Fibroblast of skin of right biceps (primary cell): ENCODE measurements at places on chromosomes 5 and 9.

- peak; percentile 69 for DNase-seq
Measured at GRCh38 chr9:128081056-128081455, 13.0 kb downstream of the SLC25A25 start.

GRCh38 chr9:69745716-69746437, 13.9 kb downstream of the PTAR1 start:
- peak; percentile 9 for DNase-seq

DNA sequence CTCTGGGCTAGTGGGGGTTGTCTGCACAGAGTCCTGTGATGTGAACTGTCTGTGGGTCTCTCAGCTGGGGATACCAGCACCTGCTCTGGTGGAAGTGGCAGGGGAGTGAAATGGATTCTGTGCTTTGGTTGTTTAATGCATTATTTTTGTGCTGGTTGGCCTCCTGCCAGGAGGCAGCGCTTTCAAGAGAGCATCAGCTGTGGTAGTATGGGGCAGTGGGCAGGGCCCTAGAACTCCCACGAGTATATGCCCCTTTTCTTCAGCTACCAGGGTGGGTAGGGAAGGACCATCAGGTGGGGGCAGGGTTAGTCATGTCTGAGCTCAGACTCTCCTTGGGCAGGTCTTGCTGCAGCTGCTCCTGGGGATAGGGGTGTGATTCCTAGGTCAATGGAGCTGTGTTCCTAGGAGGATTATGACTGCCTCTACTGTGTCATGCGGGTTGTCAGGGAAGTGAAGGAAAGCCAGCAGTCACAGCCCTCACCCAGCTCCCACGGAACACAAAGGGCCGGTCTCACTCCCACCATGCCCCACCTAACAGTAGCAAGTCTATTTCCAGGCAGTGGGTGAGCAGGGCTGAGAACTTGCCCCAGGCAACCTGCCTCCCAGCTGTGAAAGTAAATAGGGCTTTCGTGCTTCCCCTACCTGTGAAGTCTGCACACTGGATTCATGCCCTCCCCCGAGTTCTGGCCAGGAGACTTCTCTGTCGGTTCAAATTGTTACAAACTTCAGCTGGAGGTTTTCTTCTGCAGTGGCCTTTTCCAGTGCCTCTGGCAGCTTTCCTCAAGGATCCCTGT, 25.7 kb upstream of the FAM81B start:
- DNase-seq = no peak

DNA sequence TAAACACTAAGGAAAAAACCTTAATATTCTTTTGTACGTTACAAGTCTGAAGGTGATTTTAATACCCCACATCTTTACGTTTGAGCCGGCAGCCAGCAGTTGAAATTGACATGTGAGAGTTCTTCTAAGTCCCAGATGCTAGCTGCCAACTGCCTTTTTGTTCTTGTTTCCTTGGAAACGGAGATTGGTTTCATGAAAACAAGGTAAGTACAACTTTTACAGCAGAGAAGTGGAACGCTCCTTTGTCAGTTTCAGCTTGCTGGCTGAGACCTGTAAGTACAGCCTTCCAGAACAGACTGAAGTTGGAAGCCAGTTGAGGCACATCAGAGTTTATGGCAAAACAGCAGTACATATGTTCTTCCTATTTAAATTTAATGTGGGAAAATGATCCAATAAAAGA, 1018.4 kb upstream of the ARRDC3 start:
- DNase-seq = peak; percentile 19

DNA sequence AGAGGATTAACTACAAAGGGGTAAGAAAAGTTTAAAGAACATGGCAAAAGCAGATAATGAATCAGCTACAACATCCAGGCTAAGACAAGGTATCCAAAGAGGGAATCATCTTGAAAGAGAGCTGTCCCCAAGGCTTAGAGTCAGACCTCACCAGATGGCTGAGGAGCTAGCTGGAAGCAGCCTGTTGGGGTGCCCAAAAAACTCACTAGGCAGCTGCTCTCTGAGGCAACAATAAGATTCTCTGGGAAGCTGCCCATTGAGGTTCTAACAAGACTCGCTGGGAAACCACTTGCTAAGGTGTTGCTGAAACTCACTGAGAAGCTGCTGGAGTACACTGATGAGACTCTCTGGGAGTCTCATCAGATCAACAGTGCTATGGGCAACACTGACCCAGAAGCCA, 185.2 kb downstream of the CETN3 start:
- no peak for DNase-seq

- peak; percentile 49 for DNase-seq
Measured at GRCh38 chr5:129716235-129716634, 31.7 kb upstream of the MINAR2 start.

DNA sequence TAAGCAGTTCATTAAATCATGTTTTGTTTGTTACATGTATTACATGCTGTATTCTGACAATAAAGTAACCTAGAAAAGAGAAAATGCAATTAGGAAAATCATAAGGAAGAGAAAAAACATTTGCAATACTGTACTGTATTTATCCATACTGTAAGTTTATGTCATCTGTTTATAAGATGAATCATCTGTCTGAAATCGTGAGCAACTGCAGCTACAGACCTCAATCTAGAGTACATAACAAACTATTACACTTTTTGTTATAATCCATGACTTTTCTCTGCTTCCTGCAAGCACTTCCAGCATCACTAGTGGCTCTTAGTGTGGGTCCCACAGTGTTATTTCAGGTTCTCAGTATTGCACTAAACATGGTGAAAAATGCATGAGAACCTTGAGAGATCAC, 144.4 kb upstream of the NR4A3 start:
- DNase-seq = peak; percentile 57

DNA sequence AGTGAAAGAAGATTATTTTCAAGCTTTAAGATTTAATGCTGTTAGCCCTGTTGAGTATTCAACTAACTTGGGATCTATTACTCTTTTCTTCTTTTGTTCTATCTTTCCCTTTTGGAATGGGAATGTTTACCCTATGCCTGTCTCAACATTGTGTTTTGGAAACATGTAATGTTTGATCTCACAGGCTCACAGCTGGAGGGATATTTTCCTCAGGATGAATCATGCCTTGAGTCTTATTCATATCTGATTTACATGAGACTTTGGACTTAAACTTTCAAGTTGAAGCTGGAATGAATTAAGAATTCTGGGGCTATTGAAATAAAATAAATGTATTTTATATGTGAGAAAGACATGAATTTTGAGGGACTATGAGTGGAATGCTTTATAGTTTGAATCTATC, 607.8 kb upstream of the PTGER4 start:
- DNase-seq = peak; percentile 17

- DNase-seq = peak; percentile 31
Measured at GRCh38 chr9:72396247-72397091, 31.5 kb upstream of the ZFAND5 start.

DNA sequence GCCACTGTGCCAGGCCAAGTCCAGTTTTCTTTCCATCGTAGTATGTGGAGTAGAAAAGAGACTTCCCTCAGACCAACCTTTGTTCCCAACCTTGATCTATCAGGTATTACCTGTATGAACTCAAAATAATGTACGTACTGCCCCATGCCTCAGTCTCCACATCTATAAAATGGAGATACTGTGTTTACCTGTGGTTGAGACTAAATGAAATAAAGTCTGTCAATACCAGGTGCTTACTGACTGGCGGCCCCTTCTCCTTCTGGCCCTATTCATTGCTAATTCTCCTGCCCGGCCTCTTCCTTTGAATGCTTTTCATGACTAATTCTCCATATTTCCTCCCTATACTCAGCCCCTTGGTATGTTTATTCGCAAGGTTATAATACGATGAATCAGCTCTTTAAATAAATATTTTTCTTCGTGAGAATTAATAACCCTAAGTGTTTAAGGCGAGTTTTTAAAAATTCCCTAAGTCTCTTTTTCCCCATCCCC, 89.6 kb upstream of the BASP1 start:
- peak; percentile 93 for DNase-seq

DNA sequence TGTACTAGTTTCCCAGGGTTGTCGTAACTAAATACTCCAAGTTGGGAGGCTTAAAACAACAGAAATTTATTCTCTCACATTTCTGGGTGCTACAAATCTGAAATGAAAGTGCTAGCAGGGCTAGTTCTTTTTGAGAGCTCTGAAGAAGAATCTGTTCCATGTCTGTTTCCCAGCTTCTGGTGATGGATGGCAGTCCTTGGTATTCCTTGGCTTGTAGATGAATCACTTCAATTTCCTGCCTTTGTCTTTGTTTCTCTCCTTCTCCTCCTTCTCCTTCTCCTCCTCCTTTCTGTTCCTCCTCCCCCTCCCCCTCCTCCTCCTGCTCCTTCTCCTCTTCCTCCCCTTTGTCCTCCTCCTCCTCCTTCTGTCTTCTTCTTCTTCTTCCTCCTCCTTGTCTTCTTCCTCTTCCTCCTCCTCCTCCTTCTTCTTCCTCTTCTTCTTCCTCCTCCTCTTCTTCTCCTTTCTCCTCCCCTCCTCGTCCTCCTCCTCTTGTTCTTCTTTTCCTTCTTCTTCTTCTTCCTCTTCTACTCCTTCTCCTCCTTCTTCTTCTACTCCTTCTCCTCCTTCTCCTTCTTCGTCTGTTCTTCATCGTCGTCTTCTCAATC, 104.7 kb upstream of the ANKRD55 start:
- peak; percentile 27 for DNase-seq

- DNase-seq = no peak
Measured at GRCh38 chr5:134370311-134370870, 978 bp upstream of the UBE2B start.

GRCh38 chr9:78468974-78469576, 172.2 kb downstream of the PSAT1 start:
- DNase-seq = no peak

DNA sequence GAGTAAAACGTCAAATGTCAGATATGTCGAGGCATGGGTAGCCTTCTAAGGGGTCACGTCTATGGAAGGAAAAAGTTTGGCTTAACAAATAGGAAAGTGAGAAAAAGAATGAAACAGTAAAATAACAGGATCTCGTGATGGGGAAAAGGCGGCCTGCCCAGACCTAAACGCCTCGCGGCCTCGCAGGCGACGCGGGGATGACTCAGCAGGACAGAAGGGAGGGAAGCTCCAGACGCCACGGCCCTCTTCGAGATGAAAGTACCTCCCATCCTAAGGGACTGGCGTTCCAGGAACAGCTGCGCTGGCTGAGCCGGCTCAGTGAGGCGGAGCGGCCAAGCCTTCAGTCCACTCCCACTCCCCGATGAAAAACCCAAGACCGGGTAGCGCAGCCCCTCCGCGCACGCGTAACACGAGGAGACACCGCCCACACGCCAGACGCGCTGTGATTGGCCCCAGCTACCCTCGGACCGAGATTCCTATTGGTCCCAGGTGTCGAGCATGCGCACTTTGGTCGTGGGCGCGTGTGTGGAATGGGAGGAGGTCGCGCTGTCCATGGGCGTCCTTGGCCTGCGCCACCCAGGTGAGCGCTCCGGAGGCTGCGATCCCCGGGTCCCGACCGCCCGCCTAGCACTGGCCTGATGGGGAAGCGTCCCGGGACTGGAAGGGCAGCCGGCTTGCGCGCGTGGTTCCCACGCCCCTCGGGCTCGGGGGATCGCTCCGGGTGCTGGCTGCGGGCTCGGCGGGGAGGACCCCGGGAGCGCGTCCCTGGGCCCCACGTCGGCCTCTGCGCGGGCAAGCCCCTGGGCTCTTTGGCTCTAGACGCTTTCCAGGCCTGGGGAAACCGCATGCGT, 588.5 kb downstream of the MTRR start:
- peak; percentile 98 for DNase-seq

- DNase-seq = peak; percentile 75
Measured at GRCh38 chr9:18485714-18486113, 11.8 kb downstream of the ADAMTSL1 start.
